ENCODE measurements at places on chromosomes 2 and 18. TPM values are rescaled to one million over a fixed set of nuclear protein-coding genes. Genes with fewer than 3 reads are reported as not detected.

GALR1 gene
- total RNA-seq = not detected

G6PC2 gene
- total RNA-seq = not detected

SULT1C2 gene
- not detected for total RNA-seq

RBBP8 gene
- 11.1 TPM for total RNA-seq

POU3F3 gene
- total RNA-seq = under 0.01 TPM

RUFY4 gene
- total RNA-seq = 0.29 TPM

CMPK2 gene
- total RNA-seq = 2.6 TPM

PROKR1 gene
- total RNA-seq = not detected

Data from vein endothelial cell (primary cell).